ENCODE measurements at places on chromosomes 1 and 21.

DNA sequence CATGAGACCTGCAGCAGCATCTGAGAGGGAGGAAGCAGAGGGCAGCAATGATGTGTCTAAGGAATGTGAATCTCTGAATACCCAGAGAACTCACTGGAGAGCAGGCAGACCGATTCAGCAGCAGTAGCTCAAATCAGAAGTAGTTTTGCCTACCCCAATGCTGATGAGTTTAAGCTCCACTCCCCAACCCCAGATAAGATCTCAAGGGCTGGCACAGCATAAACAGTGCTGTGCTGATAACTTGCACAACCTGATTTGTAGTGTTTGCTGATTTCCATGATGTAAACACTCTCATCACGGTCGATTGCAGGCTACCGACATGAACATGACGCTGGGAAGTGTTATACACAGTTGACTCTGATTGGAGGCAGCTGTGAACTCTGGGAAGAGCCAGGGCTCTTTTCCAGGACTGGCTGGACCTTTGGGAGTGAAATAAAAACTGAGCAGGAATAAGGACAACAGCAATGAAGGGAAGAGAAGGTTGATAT lies 11.2 kb upstream of the HMGCS2 start:
- no peak for DNase-seq

GRCh38 chr1:233981042-233981675 lies 76.7 kb downstream of the SLC35F3 start:
- DNase-seq, result no peak

- no peak for DNase-seq
Measured at GRCh38 chr1:180135535-180135934, 19.1 kb upstream of the QSOX1 start.

GRCh38 chr1:76764638-76765454 lies 102.4 kb upstream of the ST6GALNAC5 start:
- no peak for DNase-seq

- DNase-seq, result no peak
Measured at GRCh38 chr1:61098333-61098732, 16.0 kb downstream of the NFIA start.

DNA sequence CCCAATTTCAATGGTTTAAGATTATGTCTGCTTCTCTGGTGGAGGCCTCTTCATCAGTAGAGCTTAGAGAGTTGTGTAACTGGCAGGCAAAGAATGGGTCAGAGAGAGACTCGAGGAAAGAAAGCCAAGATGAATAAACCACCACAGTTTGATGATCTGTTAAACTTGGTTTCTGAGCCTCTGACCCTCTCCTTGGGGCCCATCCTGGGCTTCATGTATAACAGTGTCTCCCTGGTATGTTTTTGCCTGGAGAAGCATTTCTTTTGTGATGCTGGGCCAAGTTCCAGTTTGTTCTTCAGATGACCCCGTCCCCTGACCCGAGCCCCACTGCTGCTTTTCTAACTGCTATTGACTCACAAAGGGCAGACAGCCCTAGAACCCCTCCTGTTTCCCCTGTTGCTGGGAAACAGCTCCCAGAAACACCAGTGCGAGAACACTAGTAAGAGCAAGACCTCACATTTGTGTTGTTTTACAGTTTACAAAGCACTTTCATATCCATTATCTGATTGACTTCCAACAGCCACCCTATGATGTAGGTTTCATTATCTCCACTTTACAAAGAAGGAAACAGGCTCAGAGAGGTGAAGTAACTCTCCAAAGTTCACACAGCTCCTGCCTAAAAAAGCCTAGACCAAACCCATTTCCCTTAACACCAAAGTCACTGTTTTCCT lies 9.0 kb downstream of the CD2 start:
- DNase-seq, result no peak

DNA sequence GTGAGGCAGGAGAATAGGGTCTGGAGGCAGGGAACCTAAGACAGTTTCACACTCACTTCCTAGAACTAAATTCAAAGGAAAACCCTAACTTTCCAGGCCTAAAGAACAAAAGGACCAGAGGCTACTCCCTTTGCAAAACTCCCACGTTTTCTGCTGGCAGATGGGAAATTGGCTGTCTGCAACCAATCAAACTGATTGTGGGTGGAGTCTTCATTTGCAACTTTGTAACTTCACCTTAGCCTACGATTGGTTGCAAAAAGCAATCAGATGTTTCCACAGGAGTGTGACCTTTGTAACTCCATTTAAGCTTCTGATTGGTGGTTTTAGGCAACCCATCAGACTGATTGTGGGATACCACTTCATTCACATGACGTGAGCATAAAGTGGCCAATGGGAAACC lies 19.7 kb upstream of the GNG4 start:
- no peak for DNase-seq

DNA sequence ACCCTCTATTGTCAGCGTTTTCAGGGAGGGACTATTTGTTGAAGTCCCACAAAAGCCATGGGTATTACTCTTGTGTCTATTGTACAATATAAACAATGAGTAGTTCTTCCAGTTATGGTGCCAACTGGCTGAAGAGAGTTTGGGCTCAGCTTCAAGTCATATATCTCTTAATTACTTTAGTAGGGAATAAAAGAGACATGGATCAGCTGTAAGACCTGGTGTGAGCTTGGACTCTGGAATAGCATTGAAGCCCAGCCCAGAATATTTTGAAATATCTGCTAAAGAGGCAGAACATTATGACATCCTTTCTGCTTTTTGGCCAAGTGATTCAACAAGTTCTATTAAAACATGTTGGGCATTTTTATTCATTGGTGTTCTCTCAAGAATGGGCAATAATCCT lies 224.9 kb downstream of the BACH1 start:
- no peak for DNase-seq

DNA sequence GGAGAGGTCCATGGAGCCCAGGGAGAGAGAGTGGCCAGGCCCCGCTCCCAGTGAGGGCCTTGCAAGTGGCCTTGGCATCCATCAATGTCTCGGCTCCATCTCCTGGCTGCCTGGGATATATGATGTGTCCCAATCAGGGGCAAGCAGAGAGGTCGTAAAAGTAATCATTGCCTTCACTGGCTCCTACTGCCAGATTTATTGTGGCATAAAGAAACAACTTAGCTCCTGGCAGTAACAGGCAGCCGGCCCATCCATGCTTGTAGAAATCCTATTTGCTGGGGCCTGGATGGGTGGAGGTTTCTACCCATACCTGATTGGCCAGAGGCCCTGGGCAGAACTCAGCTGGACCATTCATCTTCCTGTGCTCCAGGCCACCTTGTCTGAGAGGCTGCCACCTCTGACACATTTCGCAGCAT lies 272.6 kb downstream of the MATN1 start:
- no peak for DNase-seq

- no peak for DNase-seq
Measured at GRCh38 chr1:46910790-46911189, 30.5 kb downstream of the CYP4A11 start.

- DNase-seq, result no peak
Measured at GRCh38 chr1:201761178-201761577, 67.8 kb upstream of the IPO9 start.

DNA sequence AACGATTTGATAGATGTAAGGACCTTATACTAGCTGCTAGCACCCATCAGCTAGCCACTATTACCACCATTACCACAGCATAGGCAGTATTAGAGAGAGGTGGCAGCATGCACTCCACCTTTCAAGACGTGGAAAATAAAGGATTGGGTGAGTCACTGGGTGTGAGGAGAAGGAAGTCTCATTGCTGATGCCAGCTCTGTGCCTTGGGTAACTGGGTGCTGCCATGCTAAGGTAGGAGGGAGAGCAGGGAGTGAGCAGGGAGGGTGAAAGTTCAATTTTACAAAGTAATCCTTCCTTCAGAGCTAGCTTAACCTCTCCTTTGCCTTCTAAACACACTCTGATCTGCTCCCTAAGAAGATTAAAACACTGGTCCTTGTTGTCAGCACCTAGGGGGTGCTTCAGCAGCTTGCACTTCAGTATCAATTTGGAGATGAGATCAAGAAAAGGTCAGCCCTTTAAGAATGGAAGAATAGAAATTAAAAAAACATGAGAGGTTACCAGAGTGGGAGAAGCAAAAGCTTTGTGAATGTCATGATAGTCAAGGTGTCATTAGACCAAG lies 1.8 kb upstream of the LIN9 start:
- no peak for DNase-seq

DNA sequence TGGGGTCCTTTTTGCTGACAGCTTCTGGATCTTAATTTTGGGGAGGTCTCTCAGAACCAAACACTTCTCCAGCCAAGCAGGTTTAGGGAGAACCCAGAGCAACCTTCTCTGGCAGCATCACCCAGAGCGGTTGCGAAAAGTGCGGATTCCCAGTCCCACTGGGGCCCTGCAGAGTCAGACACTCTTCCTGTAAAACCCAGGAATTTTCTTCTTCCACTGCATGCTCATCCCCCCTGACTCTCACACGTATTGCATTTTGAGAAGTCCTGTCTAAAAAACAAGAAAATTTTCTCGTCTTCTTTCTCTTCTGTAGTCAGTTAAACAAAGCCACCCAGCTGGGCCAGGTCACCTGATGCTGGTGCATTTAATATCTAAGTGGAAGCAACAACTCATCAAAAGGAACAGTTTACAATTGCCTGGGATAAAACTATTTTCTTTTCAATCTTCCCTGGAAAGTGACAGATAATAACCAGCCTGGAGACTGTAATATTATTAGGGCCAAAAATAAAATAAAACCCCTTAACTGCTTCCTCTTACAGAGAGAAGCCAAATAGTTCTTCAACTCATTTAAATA lies 156.0 kb downstream of the IGSF21 start:
- no peak for DNase-seq

DNA sequence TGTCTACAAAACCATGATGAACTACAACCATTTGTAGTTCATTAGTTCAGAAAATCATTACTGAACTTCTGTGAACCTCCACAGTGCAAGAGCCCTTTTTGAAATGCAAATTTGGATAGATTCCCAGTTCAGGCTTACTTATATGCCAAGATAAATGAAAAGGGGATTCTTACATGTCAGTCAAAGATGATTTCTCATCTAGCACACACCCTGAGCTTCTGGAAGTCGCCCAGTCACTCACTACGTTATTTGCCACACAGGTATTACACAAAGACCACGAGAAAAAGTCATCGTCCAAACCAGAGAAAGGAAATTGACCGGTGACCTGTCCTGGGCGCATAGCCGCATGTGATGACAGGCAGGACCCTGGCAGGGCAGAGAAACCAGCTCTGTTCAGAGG lies 41.8 kb downstream of the ETS2 start:
- DNase-seq, result no peak

- no peak for DNase-seq
Measured at GRCh38 chr1:187715483-187715882, 886.7 kb downstream of the PLA2G4A start.

DNA sequence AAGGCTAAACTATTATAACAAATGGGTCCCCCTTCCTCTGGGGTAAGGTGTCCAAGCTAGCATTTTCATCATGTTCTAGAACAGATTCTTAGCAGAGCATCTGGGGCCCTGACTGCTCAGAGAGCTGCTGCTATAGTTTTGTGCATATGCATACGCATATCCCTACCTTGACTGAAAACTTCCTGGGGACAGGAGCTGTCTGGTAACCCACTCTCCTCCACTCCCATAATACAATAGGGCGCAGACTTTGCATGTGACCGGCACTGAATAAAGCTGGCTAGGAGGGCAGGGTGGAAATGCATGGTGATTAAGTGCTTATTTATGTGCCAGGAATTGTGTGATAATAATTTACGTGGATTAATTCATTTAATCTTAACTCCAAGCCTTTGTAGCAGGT lies 11.6 kb downstream of the TRAF5 start:
- no peak for DNase-seq

GRCh38 chr1:144551107-144551542 lies 41.6 kb upstream of the PPIAL4F start:
- no peak for DNase-seq

DNA sequence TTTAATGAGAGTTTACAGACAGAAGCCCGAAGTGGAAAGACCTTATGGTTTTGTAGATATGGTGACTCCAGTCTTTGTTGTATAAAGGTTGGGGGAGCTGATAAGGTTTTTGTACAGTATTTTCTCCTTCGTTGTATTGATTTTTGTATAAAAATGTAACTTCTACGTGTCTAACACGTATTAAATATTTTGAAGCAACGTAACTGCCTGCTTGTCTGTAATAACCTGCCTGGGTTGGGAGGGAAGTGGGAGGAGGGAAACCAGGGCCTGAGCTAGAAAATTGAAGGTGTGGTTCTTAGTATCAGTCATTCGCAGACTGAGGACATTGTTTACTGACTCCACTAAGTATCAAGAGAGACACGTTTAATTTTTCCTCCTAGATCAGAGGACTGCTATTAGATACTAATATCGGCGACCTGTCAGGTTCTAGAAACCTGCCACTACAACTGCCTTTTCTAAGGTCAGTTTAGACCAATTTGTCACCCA lies 2.2 kb downstream of the IER5 start:
- DNase-seq, result no peak

DNA sequence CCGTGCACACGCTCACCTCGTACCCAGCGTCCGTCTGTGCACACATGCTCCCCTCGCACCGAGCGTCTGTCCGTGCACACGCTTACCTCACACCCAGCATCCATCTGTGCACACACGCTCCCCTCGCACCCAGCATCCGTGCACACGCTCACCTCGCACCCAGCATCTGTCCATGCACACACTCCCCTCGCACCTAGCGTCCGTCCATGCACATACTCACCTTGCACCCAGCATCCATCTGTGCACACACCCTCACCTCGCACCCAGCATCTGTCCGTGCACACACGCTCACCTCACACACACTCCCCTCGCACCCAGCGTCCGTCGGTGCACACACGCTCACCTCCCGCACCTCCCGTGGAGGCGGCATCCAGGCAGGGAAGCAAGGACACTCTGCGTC lies 24.4 kb upstream of the COL18A1 start:
- DNase-seq, result no peak

DNA sequence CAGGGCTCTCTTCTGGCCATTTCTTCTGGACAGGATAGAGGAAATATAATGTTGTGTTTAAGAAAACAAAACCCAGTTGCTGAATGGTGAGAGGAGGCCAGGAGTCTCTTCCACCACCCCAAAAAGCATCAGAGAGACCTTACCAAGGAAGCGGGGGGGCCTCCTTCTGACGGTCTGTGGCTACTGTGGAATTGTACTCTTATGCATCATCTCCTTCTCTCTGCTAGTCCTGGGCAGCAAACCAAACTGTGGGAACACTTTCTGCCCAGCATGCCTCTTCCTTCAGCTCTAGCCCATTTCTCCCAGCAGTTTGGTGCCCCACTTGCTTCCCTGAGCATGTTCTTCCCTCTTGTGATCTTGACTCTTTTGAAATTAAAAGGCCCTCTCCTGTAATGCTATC lies 157.7 kb downstream of the HHIPL2 start:
- DNase-seq, result no peak

DNA sequence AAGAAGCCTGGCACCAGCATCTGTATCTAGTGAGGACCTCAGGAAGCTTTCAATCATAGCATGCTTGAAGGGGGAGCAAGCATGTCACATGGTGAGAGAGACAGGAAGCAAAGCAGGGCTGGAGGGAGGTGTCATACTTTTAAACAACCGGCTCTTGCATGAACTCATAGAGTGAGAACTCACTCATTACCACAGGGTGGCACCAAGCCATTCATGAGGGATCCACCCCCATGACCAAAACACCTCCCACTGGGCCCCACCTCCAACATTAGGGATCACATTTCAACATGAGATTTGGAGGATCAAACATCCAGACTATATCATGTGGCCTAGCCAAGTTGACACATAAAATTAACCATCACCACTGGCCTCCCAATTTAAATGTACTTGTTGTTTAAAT lies 125.1 kb upstream of the KCND3 start:
- DNase-seq, result no peak

Measured in NCI-H1048 (cell line).